Activated naive CD8-positive, alpha-beta T cell treated with anti-CD3 and anti-CD28 coated beads, Interleukin-2, amount 10 ng/mL, durations not matched to agents 7 days and 5 days (primary cell): ENCODE measurements at places on chromosomes 5 and 9. TPM values are rescaled to one million over a fixed set of nuclear protein-coding genes. Genes with fewer than 3 reads are reported as not detected.

LCN2 gene
- not detected for total RNA-seq

GIN1 gene
- 10.7 TPM for total RNA-seq

FAM78A gene
- 104 TPM for total RNA-seq

F2RL2 gene
- total RNA-seq, result not detected

HNRNPK gene
- 601 TPM for total RNA-seq

PCDH1 gene
- total RNA-seq, result not detected

CEP120 gene
- total RNA-seq, result 41.7 TPM

LAMC3 gene
- total RNA-seq, result 0.20 TPM

PDE6A gene
- not detected for total RNA-seq

FGF18 gene
- total RNA-seq, result 0.25 TPM

AGXT2 gene
- total RNA-seq, result not detected
